Hematopoietic multipotent progenitor cell treated with erythropoietin and hydrocortisone succinate and interleukin-3 and kit ligand, for 17 days (in vitro differentiated cells): ENCODE measurements at places on chromosomes 4 and X.

GRCh38 chr4:120837656-120838055, 84.9 kb downstream of the PRDM5 start:
- DNase-seq: no peak

GRCh38 chrX:28609003-28609402, 21.8 kb downstream of the IL1RAPL1 start:
- DNase-seq: no peak

DNA sequence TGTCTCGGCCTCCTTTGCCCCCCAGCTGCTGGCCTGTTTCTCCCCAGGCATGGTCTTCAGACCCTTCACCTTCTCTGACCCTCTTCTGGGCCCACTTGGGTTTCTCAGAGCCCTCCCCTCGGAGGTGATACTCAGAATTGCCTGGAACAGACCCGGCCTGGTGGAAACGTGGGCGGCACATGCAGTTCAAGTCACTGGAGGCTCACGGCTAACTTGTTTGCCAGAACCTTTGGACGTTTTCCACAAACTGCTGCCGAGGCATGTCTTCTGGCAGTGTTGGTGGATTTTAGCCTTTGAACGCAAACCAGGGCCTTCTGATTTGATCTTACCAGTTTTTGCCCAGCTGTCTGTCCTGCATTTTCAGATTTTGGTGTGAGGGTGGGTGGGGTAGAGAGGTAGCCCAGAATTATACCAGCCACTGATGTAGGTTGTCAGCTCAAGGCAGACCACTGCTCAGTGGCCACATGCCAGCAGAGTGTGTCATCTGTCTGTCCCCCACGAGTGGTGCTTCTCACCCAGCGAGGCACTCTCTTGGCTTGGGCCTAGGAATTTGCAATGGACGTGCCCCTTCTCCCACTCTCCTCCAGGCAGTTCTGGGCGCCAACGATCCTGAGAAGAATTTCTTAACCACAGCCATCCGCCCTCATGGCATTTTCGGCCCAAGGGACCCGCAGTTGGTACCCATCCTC, 32.5 kb upstream of the ZNF185 start:
- DNase-seq: no peak

- DNase-seq: no peak
Measured at GRCh38 chrX:39815631-39816030, 282.1 kb downstream of the BCOR start.

- no peak for DNase-seq
Measured at GRCh38 chrX:41153957-41154356, 68.7 kb downstream of the USP9X start.

GRCh38 chrX:37776283-37776986, 3.4 kb upstream of the CYBB start:
- DNase-seq: no peak

DNA sequence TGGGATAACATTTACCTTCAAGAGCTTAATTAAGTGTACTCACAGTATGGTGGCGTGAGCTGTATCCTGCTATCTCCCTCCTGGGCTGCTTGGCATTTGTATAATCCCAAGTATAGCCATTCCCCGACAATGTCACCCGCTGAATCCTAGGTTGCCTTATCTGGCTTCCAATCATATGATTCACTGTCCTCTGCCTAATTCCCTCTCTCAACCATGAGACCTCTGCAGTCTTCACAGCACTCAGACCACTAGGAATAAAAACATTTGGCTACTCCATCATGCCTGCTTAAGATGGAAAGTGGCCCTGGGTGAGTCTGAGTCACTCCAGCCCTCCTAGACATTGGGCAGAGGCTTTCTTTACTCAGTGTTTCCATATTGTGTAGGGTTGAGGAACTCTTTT, 28.9 kb upstream of the WDFY3 start:
- DNase-seq: no peak

GRCh38 chrX:15464704-15465103, 28.4 kb downstream of the PIR start:
- no peak for DNase-seq

GRCh38 chr4:128542047-128542446, 254.4 kb upstream of the PGRMC2 start:
- no peak for DNase-seq

DNA sequence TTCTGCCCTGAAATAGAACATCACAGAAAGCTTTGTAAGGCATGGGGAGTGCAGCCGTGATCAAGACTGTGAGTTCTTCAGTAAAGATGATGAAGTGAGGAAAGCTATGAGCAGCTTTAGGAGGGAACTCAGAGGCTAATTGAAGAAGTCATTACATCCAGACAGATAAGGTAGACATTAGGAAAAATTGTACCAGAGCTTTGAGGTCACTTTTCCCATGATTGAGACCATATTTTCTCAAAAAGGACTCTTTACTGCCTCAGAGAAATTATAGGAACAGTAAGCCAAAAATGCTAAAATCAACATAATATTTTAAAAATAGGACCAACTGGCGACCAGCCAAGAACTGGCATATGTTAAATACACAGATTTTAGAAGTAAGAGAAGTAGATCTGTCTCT, 11.2 kb downstream of the CHST7 start:
- no peak for DNase-seq

DNA sequence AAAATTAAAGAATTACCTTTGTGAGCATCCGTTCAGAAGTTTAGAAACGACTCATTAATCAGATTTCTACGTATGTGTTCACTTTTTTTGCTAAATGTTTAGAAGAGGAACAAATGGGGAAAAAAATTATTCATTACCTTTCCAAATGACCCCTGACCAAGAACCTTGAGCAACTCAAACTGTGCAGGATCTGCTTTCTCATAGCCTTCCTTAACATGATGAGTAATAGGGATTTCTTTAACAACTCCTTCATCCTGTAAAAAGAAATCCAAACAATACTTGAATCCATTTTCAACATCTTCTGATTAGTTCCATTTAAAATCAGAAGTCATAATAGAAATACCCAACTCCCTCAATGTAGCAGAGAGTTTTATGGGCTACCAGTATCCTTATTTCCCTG, 32.1 kb downstream of the RPS6KA6 start:
- DNase-seq: no peak

GRCh38 chr4:156634612-156635011, 337.0 kb downstream of the PDGFC start:
- no peak for DNase-seq

DNA sequence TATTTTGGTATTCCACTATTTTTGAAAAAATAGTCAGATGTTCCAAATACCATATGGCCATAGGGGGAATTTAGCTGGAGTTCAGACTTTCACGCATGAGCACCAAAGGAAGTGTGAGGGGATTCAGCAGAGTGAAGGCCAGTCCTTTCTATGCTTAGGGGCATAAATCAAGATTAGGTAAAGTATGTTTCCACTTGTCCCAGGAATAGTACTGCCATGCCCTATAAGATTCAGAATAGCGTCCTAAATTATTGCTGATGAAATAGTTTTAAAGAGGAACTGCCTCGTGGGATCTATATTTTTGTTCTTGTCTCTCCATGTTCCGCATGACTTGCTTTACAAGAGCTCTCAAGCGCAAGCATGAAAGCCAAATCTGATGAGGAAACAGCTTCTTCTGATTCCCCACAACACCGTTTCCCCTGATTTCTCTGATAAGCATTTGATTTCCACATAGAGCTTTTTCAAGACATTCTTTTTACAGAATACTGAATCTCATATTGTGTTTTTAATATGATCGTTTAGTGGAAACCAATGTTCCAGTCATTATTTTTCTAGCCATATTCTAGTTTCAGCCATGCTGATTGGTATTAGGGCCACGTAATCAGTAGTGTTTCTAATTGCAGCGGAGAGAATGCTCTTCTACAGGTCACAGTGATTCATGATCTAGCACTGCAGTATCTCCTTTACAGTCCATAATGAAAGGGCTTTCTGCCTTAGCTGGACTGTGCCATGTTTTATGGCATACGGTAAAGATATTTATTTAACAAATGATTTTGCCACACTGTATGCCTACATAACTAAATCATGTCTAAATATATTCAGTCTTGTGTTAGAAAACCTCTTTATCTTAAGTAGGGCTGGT, 492.3 kb downstream of the CENPC start:
- no peak for DNase-seq

GRCh38 chr4:149108626-149109025, 666.4 kb upstream of the NR3C2 start:
- no peak for DNase-seq

DNA sequence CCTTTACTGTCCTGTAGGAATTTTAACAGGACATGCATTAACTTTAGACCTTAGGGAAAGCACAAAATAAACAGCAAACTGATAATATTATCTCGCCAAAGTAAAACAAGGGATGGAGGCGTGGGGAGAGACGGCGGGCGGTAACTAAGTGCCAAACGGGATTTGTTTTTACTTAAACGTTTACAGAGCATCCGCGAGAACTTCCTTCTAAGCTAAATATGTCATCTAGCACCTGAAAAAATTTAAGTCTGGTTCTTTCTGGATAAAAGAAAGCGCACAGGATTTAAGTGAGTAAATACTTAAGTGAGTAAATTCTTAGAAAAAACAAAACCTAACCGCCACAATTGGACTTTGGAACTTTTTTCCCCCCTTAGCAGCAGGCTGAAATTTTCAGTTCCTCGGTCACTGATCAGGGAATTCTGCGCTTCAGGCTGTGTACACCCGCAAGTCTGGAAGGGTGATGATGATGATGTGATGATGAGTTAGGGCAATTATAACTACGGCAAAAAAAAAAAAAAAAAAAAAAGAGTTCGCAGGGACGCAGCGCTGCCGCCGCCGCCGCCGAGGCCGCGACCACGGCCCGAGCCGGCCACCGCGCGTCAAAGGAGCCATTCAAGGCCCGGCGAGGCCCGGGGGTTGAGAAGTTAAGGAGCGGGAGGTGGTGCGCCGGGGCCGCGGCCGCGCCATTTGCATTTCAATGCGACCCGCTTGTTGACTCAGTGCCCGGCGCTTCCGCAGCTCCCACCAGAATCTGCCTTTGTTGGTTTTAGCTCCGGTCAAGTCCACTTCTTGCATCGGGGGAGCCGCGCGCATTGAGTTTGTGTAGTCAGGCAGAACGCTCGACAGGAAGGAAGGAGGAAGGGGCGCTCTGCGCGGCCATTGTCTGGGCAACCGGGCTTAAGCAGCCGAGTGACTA, 108.8 kb downstream of the SPRY1 start:
- DNase-seq: no peak

- no peak for DNase-seq
Measured at GRCh38 chr4:110676241-110676640, 53.4 kb upstream of the PITX2 start.

GRCh38 chrX:31323658-31324057, 251.8 kb upstream of the FTHL17 start:
- no peak for DNase-seq

DNA sequence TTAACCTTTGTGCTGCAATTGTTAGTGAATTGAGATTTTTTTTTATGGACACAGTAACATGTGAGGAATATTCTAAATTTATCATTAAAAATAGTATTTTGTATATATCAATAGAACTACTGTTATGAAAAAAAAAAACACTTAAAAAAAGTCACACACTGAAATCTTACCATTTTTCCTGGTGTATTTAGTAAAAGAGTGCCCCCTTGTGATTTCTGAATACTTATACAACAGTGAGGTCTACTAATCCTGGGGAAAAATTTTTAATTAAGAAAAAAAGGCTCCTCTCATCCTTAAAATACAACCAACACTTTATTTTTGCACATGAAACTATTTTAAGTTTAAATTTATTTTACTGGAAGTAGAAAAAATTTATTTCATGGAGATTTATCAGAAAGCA, 56.4 kb upstream of the SPOCK3 start:
- DNase-seq: no peak

DNA sequence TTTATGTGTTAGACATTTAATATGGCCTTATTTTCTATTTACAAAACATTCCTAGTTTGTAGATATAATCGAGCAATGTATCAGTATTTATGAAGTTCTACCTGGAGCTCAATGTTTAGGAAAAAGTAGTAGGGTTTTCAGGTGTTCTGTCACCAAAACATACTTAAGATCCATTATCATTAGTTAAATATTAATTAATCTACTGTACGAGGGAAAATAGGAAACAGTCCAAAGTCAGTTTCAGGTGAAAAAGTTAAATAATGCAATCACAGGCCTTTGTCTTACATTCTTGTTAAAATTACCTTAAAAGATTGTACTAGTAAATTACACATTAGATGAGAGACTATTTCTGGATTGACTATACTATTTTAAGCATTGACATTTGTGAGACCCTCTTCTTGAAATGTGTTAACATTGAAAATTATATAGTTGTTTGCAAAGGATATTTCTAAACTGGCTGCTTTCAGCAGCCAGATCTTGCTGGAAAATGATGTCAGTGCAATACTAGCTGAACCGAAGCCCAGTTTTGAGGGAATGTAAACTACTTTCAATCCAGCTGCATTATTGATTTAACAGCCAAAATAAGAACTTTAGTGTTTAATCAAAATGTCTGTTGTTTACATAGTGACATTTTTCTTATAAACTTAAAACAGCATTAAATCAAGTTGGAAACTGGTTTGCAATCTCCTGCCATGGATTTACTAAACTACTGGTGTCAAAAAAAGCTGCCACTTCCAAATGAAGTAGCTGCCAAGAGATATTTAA, 19.3 kb downstream of the GUCY1B1 start:
- DNase-seq: no peak

- no peak for DNase-seq
Measured at GRCh38 chr4:71355045-71355444, 16.2 kb downstream of the SLC4A4 start.

GRCh38 chr4:148778980-148779675, 336.9 kb upstream of the NR3C2 start:
- no peak for DNase-seq

DNA sequence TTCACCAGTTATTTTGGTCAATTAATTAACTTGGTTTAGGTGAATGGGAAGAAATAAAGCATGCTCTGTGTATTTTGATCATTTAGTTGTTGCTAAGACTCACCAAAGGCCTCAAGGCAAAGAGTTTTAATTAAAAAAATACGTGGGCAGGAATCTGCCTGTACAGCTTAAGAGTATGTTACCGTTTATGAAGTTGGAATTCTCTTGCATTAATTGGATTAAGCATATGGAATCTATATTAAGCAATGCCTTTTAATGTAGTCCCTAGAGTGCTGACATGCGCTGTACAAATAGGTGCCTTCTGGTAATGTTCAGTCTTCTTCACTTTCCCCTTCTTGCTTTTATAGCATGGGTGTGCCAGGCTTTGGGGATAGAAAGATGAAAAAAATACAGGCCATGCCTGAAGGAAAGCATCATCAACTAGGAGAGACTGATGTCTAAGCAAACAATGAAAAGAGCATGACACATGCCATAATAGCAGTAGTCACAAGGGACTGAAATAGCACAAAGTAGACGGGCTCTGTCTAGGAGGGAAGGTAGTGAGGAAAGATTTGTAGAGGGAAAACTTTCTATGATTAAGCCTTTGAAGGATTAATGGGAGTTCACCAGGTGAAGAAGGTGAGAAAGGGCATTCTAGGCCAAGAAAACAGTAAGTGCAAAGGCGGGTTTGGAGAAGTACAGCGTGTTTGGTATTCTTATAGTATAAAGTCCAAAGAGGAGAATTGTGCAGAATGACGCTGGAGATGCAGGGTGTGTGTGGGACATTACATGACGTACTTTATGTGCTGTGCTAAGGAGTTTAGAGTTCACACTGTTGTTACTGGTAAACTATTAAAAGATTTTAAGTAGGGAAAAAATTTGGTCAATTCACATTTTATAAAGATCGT, 226.1 kb upstream of the ANXA3 start:
- no peak for DNase-seq
